Type B pancreatic cell (in vitro differentiated cells): ENCODE measurements at places on chromosomes 2 and 18.
A peak's percentile ranks its signal among the peaks of the same experiment; 100 is the strongest.

DNA sequence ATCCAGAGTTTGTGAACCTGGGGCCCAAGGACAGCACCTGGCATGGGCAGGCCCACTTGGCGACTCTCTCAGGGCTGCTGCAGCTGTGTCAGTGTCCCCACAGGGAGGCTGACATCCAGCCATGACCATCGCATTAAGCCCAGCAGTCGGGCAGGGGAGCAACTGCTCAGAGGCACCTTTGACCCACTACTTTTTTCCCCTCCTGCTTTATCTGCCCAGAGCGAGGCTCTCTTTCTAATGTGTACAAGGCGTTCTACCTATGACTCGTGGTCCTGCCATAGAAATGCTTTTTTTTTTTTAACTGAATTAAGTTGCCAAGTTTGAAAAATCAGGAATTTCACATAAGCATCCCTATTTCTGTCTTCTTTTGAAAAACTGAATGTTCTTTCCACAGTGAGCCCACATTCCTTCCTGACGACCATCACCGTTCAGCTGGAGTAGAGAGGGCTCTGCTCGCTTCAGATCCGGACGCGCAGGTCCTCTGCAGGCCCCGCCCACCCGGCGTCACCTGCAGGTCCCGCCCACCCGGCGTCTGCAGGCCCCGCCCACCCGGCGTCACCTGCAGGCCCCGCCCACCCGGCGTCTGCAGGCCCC, 403 bp upstream of the CLUL1 start:
- DNase-seq = no peak
- H3K36me3 ChIP-seq = no peaks in the 10 kb centered on the region
- no peaks in the 10 kb centered on the region for H3K27me3 ChIP-seq
- H3K4me3 ChIP-seq = peak overlapping the region; percentile 84
- peaks cover 18% of the 10 kb centered on the region for H3K4me1 ChIP-seq
- H3K27ac ChIP-seq = no peak overlapping the region

GRCh38 chr2:8669157-8669817, 12.6 kb upstream of the ID2 start:
- no peak overlapping the region for H3K4me3 ChIP-seq
- no peak for DNase-seq
- no peaks in the 10 kb centered on the region for H3K27me3 ChIP-seq
- H3K4me1 ChIP-seq = no peaks in the 10 kb centered on the region
- H3K36me3 ChIP-seq = peaks cover 10% of the 10 kb centered on the region

GRCh38 chr2:68387408-68388350, 22.6 kb downstream of the PLEK start:
- no peaks in the 10 kb centered on the region for H3K36me3 ChIP-seq
- H3K27ac ChIP-seq = no peak overlapping the region
- peaks cover 30% of the 10 kb centered on the region for H3K27me3 ChIP-seq

GRCh38 chr2:59900728-59901452, 652.6 kb downstream of the BCL11A start:
- no peak for DNase-seq
- no peak overlapping the region for H3K27ac ChIP-seq
- no peak overlapping the region for H3K4me3 ChIP-seq
- H3K27me3 ChIP-seq = no peaks in the 10 kb centered on the region
- H3K36me3 ChIP-seq = no peaks in the 10 kb centered on the region

- no peak for DNase-seq
- H3K36me3 ChIP-seq = peaks cover 5% of the 10 kb centered on the region
- H3K27me3 ChIP-seq = peaks cover 10% of the 10 kb centered on the region
- H3K4me1 ChIP-seq = no peaks in the 10 kb centered on the region
These were observed 73.5 kb downstream of the ALK start for GRCh38 chr2:29847886-29848285.

- peaks cover 3% of the 10 kb centered on the region for H3K36me3 ChIP-seq
- no peak overlapping the region for H3K27ac ChIP-seq
- no peak overlapping the region for H3K4me3 ChIP-seq
- no peaks in the 10 kb centered on the region for H3K4me1 ChIP-seq
- DNase-seq = no peak
These were observed 296.2 kb upstream of the SMIM21 start for GRCh38 chr18:75723521-75724340.

DNA sequence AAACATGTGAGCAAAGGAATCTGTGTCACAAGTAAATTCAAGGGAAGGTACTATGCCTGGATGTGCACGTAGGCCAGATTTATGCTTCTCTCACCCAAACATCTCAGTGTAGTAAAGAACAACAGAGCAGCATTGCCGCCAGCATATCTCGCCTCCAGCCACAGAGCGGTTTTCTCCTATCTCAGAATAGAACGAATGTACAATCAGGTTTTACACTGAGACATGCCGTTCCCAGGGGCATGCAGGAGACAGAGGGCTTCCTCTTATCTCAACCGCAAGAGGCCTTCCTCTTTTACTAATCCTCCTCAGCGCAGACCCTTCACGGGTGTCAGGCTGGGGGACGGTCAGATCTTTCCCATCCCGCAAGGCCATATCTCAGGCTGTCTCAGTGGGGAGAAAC, 175.3 kb downstream of the RPIA start:
- no peaks in the 10 kb centered on the region for H3K27me3 ChIP-seq

DNA sequence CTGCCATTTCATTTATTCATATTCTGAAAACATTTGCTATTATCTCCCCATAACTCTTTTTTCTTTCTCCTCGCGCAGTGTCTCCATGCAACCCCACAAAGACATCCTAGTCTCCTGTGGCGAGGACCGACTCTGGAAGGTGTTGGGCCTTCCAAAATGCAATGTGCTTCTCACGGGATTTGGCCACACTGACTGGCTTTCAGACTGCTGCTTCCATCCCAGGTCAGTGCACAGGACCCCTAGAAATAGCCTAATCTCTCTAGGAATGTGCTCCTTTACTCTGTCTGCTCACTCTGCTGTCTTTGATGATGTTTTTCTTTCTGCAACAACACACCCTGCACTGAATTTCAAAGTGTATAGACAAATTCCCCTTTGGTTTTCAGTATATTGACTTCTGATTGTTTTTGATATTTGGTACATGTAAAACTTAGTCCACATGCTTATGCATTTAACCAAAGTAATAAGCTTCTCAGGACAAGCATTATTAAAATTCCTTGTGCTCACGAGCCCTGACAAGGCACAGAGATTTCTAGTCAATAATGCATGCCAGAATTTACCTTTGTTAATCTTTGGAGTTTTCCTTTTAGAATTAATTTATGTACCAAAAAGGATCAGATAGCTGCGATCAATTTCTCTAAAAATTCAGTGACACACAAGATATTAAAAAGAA, 548.3 kb upstream of the VWC2L start:
- no peak overlapping the region for H3K27ac ChIP-seq
- H3K4me1 ChIP-seq = no peaks in the 10 kb centered on the region
- no peak for DNase-seq
- no peak overlapping the region for H3K4me3 ChIP-seq
- H3K27me3 ChIP-seq = no peaks in the 10 kb centered on the region

DNA sequence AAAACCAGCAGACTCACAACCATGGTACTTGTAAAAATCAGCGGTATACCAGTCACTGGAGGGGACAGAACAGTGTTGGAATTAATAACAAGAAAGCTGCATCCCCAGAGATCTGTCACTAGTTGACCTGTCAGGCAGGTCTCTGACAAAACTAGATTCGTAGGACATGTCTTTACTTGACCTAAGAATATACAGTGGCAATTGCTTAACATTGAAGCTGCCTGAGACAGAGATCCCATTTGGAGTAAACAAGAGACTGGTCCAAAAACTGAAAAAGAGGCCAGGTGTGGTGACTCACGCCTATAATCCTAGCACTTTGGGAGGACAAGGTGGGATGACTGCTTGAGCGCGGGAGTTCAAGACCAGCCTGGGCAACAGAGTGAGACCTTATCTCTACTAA, 7.2 kb upstream of the SS18 start:
- no peak overlapping the region for H3K4me3 ChIP-seq
- no peaks in the 10 kb centered on the region for H3K36me3 ChIP-seq
- DNase-seq = no peak

DNA sequence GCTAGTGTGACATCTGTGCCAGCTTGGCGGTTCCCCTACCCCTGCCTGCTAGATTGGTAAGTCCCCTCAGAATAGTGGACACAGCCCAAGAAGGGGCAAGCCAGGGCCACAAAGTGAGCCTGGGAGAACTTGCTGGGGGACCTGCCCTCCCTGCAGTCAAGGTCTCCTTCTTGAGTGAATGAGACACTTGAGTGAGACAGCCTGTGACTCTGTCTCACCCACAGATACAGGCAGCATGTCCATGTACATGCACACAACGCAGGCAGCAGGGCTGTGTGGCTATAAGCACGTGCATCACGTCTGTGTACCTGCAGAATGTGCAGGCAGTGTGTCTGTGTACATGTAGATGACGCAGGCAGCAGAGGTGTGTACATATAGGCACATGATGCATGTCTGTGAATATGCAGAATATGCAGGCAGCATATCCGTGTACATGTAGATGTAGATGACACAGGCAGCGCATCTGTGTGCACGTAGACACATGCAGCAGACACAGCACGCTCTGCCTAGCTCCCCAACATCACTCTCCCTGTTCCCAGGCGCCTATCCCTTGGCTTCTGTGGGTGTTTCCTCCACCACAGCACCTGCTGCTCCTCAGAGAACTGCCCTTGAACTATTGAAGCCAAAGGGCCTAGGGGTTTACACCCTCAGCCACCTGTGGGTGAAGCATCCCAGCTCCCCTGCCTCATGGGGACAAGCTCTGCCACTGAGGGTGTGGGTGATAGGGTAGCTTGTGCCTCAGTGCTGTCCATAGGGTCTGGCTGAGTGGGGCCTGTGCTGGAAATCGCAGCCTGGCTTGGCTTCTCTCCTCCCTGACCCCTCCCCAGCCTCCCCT, 147.2 kb upstream of the TWIST2 start:
- DNase-seq = no peak
- no peaks in the 10 kb centered on the region for H3K36me3 ChIP-seq
- no peak overlapping the region for H3K4me3 ChIP-seq
- peaks cover 10% of the 10 kb centered on the region for H3K4me1 ChIP-seq

DNA sequence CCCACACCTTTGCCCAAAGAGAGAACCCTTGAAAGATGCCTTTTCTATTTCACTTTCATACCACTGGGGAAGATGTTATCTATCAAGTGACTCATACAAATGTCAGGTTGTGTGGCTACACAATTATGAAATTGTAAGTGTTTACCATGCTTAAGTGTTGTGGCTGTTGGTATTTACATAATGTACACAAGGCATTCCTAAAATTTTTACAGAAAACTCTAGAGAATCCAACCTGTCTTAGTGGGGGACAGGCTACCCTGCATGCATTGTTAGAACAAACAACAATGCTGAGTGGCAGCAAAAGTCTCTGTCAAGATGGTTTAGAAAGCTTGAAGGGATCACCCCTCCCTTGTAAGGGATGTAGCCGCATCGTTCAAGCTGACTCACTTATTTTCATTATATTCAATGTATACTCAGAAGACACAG, 5.5 kb upstream of the MGAT4A start:
- H3K36me3 ChIP-seq = peaks cover 4% of the 10 kb centered on the region
- no peak overlapping the region for H3K27ac ChIP-seq
- DNase-seq = no peak
- H3K4me1 ChIP-seq = no peaks in the 10 kb centered on the region
- H3K4me3 ChIP-seq = no peak overlapping the region

- H3K4me1 ChIP-seq = peaks cover 5% of the 10 kb centered on the region
- DNase-seq = no peak
- H3K27me3 ChIP-seq = no peaks in the 10 kb centered on the region
These were observed 34.7 kb downstream of the INO80C start for GRCh38 chr18:35463050-35463449.

GRCh38 chr18:22166069-22166950, 3.1 kb upstream of the GATA6 start:
- peak overlapping the region; percentile 91 for H3K4me3 ChIP-seq
- peak overlapping the region; percentile 93 for H3K27ac ChIP-seq
- peaks cover 86% of the 10 kb centered on the region for H3K27me3 ChIP-seq
- peaks cover 7% of the 10 kb centered on the region for H3K4me1 ChIP-seq
- no peak for DNase-seq

GRCh38 chr2:226673314-226673723, 126.3 kb downstream of the IRS1 start:
- no peaks in the 10 kb centered on the region for H3K27me3 ChIP-seq
- H3K4me3 ChIP-seq = no peak overlapping the region
- no peaks in the 10 kb centered on the region for H3K36me3 ChIP-seq
- no peak for DNase-seq
- H3K27ac ChIP-seq = no peak overlapping the region

- DNase-seq = no peak
- no peak overlapping the region for H3K4me3 ChIP-seq
- no peaks in the 10 kb centered on the region for H3K36me3 ChIP-seq
- no peak overlapping the region for H3K27ac ChIP-seq
- H3K27me3 ChIP-seq = peaks cover 19% of the 10 kb centered on the region
These were observed 32.3 kb upstream of the COL6A3 start for GRCh38 chr2:237446338-237446665.

DNA sequence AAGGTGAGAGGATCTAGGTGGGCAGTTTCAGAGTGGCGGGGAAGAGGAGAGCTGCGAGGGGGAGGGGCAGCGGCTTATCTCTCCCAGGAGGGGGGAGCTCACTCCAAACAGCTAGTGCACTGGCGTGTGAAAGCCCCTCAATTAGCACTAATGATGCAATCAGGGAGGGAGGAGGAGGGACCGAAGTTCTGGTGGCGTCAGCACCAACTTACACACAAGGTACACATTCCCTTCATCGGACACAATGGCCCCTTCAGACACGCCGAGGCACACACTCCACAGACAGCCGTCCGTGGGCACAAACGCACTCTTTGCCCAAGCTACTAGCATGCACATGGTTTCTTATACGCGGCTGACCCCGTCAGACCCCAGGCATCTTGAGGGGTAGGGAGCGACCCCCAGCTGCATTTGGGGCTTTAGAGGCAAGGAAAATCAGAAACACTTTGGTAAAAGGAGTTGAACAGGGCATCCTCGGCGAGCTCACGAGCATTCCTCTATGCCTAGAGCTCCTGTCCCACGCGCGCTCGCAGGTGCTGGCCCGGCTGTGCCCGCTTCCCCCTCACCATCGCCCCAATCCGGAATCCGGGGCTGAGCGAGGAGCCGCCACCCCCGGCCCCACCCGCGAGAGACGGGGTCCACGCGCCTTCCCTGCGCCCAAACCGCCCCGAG, 868 bp upstream of the PKDCC start:
- DNase-seq = no peak
- H3K27me3 ChIP-seq = peaks cover 45% of the 10 kb centered on the region
- H3K4me1 ChIP-seq = peaks cover 48% of the 10 kb centered on the region
- peak overlapping the region; percentile 93 for H3K4me3 ChIP-seq

GRCh38 chr18:56647071-56647470, 4.1 kb upstream of the WDR7 start:
- no peaks in the 10 kb centered on the region for H3K27me3 ChIP-seq
- no peak overlapping the region for H3K27ac ChIP-seq
- H3K36me3 ChIP-seq = no peaks in the 10 kb centered on the region
- DNase-seq = no peak

- no peaks in the 10 kb centered on the region for H3K27me3 ChIP-seq
- no peak overlapping the region for H3K4me3 ChIP-seq
- peaks cover 34% of the 10 kb centered on the region for H3K4me1 ChIP-seq
- H3K36me3 ChIP-seq = peaks cover 11% of the 10 kb centered on the region
These were observed 59.4 kb downstream of the CERS6 start for GRCh38 chr2:168515502-168515901.

DNA sequence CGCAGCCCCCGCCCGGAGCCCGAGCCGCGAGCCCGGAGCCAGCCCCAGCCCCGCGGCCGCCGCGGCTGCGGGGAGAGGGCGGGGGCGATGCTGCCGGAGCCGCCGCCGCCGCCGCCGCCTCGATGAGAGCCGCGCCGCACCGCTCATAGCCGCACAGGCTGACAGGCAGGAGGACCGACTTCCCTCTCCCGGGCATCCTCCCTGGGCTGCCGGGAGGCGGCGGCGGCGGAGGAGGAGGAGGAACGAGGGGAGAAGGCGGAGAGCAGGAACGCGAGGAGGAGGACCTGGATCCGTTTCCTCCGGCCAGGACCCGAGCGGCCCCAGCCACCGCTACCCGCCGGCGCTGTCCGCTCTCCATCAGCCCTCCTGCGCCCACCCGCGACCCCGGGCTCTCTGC, 370 bp downstream of the KLHL29 start:
- H3K4me1 ChIP-seq = peaks cover 29% of the 10 kb centered on the region
- H3K27me3 ChIP-seq = peaks cover 67% of the 10 kb centered on the region
- H3K27ac ChIP-seq = no peak overlapping the region
- H3K36me3 ChIP-seq = peaks cover 10% of the 10 kb centered on the region
